ENCODE measurements at places on chromosomes 16 and 17.

DNA sequence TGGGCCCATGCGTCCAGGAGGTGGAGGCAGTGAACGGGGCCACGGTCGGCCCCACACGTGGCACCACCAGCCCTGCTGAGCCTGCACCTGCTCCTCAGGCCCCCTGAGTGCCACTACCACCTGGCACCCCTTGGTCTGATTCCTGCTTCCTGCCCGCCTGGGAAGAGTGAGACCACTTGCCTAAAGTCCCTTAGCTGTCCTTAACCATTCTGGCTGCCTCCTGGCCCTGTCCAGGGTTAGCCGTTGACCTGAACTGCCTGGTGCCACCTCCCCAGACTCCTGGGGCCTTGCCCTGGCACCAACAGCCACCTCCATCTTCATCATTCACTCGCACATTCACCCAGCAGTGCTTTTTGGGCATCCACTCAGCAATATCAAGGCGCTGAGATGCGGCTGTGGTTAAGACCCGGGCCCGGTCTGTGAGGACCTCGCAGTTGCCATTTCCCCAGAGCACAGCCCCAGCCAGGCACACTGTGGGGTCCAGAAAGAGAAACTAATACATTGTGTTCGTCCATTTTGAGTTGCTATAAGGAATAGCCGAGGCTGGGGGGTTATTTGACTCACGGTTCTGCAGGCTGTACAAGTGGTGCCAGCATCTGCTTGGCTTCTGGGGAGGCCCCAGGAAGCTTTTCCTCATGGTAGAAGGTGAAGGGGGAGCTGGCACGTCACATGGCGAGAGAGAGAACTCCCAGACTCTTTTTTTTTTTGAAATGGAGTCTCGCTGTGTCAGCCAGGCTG is 318.4 kb downstream of the SEC14L1 start:
- DNase-seq: no peak

GRCh38 chr17:31297090-31297489 is at the start of gene OMG:
Gene OMG, minus strand, starts transcription at chr17:31297239. Its CDS starts 908 bp downstream, at chr17:31296331.
- DNase-seq: no peak

- DNase-seq: no peak
These were observed 14.6 kb downstream of the ABCC3 start for GRCh38 chr17:50649042-50649908.

DNA sequence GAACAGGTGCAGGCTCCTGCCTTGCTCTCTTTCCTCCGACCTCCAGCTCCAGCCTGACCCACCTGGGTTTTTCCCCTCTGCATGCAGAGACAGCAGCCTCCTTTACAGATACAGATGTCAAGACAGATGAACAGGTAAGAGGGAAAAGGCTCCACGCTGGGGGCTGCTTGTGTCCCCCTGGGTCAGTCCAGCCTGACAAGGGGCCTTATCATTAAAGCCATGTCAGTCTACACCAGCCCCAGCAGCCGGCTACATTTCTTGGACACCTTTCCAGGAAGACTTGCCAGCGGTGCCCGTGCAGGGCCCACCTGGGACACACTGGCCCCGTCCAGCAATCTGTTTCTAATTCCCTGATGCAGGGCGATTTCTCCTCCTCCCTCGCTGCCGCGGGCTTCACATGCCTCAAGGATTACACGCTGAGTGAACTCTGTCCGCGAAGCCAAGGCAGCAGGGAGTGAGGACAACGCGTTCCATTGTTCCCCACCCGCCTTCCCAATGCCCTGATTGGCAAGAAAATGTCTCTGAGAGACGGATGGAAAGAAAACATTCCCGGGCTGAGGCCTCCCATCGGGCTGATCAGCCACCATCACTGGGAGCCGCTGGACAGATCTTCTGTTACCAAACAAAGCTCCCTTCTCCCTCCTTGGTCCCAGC is 184.7 kb downstream of the C16orf95 start:
- peak; percentile 50 for DNase-seq

DNA sequence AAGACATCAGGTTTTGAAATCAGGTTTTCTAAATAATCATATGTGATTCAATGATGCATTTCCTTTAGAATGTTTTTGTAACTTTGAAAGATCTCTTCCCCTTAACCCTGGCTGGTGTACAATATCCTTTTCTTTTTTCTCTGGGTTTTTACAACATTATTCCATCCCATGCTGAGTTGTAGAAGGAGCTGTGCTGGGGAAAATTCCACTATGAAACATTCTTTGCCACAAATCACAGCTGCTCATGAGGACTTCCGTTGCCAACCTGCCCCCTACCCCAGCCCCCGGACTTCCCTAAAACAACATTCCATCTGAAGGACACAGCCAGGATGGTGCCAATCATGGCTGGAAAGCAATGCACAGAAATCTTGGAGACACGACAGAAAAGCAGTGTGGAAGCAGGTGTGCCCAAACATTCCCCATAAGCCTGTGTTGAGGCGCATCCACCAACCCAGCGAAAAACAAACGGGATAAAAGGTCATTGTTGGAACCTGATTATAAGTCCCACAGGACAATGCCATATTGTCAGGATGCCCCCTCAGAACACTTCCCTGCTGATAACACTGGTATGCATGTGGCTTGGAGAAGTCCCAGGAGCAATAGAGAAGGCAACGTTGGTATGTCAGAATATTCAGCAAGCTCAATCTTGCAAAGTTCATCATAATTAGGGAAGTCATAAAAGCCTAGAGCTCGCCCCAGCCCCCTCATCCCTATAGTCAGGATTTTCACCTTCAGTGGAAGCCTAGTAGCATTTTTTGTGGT is 475.0 kb downstream of the HS3ST3B1 start:
- no peak for DNase-seq

GRCh38 chr16:51938861-51939260 is 608.1 kb downstream of the TOX3 start:
- no peak for DNase-seq

- DNase-seq: no peak
These were observed 11.0 kb downstream of the C16orf54 start for GRCh38 chr16:29734786-29735185.

DNA sequence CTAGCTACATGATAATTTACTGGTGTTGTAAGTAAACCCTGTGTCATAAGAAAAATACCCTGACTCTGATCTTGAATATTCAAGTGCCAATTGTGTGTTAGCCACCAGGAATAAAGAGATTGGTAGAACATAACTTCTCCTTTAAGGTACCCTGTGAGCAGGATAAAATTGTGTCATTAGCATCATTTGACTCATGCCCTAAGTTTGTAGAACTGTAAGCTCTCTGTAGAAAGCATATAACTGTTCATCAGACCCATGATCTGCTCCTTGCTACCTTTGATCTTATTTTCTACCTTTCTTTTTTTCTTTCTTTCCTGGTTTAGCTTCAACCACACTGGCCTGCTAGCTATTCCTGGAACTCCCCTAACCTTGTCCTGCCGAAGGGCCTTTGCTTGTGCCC is 35.8 kb downstream of the PTRH2 start:
- DNase-seq: no peak

GRCh38 chr16:25210758-25211157 is 6.0 kb upstream of the AQP8 start:
- peak; percentile 75 for DNase-seq

Measured in non-pigmented ciliary epithelial cell (primary cell).